ENCODE measurements at places on chromosomes 2 and 18. TPM values are rescaled to one million over a fixed set of nuclear protein-coding genes. Genes with fewer than 3 reads are reported as not detected.

- no peak for DNase-seq
Observed at GRCh38 chr2:157971702-157972101, 95.6 kb upstream of the ACVR1 start.

- no peak for DNase-seq
Observed at GRCh38 chr2:237699870-237700511, 72.6 kb downstream of the LRRFIP1 start.

- DNase-seq = no peak
Observed at GRCh38 chr2:159185401-159186130, 100.9 kb downstream of the WDSUB1 start.

KIF1A gene
- polyA plus RNA-seq = 45.7 TPM

NAPG gene
- 17.6 TPM for polyA plus RNA-seq
